T1000 (cell line): ENCODE measurements at places on chromosomes 6 and 20.
A peak's percentile ranks its signal among the peaks of the same experiment; 100 is the strongest.

DNA sequence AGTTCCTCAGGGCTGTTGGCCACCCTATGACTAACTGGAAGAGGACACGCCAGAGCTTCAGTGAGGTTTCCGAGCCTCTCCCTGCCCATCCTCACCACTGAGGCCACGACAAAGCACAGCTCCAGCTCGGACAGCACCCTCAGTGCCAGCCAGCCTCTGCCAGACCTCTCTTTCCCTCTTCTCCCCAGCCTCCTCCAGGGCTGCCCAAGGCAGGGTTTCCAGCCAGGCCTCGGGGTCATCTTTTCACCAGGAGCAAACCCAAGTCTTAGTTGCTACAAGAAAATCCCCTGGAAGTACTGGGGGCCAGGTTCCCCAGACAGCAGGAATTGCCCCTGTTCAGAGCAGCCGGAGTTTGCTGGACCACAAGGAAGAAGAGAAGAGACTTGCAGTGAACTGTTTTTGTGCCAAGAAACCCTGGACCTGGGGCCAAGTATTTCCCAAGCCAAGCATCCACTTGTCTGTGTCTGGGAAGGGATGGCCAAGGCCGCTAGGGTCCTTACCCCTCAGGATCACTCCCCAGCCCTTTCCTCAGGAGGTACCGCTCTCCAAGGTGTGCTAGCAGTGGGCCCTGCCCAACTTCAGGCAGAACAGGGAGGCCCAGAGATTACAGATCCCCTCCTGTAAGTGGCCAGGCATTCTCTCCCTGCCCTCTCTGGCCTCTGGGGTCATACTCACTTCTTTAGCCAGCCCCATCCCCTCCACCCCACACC lies 41.6 kb downstream of the PLAGL2 start:
- no peak for DNase-seq

DNA sequence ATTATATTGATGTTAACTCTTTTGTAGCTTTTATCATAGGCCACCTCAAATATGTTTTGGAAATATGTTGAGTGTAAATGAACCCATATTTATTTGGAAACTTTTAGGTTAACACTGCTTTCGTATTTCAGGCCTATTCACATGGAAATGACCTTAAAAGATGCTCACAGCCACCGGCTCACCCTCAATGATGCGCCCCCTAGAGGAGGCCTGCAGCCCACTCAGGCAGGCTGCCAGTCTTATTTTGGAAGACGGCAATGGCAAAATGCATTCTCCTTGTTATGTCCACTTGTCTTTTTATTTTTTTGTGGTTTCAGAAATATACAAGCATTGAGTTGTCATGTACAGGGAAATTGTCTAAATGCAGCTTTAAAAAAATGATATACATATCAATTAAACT lies 869.7 kb downstream of the PHF3 start:
- DNase-seq = no peak

DNA sequence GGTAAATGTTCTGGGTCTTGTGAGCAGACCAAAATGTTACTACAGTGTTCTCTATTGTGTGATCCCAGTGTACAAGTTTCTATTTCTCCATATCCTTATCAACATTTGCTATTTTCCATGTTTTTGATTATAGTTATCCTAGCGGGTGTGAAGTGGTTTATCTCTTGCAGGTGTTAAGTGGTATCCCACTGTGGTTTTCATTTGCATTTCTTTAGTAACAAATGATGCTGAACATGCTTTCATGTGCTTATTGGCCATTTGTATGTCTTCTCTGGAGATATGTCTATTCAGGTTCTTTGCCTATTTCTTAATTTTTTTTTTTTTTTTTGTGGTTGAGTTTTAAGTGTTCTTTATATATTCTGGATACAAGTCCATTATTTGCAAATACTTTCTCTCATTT lies 35.5 kb downstream of the NSFL1C start:
- DNase-seq = no peak

- DNase-seq = no peak
Observed at GRCh38 chr20:5668529-5668868, 81.7 kb upstream of the SHLD1 start.

GRCh38 chr6:129845696-129846095 lies 15.4 kb downstream of the TMEM244 start:
- DNase-seq = no peak

DNA sequence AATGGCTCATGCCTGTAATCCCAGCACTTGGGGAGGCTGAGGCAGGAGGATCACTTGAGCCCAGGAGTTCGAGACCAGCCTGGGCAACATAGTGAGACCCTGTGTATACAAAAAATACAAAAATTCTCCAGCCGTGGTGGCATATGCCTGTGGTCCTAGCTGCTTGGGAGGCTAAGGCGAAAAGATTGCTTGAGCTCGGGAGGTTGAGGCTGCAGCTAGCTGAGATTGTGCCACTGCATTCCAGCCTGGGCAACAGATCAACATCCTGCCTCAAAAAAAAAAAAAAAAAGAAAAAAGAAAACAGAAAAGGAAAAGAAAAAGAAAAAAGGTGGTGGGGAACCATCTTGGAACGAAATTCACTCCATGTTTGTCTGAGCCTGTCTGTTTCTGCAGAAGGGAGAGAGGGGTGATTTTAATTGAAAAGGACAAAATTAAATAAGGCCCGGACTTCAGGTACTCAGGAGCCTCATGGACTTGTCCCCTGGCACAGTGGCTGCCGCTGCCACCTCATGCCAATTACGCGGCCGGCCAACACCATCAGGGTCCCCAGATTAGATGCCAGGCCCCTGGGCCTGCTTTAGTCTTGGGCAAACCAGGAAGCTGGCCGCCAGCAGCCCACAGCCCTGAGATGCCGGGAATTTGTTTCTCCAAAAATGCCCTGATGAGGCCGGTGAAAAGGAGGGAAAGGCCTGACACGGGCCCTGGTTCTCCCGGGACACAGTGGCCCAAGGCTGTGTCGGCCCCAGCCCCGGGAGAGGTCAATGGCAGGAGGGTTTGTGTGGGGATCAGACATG lies 37.8 kb upstream of the STX16 start:
- DNase-seq = no peak

DNA sequence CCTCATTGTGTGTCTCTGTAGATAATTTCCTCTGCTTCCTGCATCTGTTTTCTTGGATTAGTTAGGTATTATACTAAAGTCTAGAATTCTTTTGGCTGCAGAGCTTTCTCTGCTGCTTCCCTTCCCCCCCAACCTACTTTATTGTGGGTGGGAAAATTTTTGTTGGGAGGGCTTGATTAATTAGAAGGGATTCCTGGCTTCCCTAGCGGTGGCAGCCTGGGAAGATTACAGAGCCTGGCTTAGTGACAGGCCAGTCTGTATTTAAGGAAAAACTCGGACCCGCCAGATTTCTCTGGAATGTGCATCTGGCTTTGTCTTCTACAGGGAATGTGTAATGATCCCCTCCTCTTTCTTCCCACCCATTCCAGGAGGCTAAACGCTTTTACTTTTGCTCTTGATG lies 31.2 kb downstream of the SLX4IP start:
- DNase-seq = no peak

DNA sequence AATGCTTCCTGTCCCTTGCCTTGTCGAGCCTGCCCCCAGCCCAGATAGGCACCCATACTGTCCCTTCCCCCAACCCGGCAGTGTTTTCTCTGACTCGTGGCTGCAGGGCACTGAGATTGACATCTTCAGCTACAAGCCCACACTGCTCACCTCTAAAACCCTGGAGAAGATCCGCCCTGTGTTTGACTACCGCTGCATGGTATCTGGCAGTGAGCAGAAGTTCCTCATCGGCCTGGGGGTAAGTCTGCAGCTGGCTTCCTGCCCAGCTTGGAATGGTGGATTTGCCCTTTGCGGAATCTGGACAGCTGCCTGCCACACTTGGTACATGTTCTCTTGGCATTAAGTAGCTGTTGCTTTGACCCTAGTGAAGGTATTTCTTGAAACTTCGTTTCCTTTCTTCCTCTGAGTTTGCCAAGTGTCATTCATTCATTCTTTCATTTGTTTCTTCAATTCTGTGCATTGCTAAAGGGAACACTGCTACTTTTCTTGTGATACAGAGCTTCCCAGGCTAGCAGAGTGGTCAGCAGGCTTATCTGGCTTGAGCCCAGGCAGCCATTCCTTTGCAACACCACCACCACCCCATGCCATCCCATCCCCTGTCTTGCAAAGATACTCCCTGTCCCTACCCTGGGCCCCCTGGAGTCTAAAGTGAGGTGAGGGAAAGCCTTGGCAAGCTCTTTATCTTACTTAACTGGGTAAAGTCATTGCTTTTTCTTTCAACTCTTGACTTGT lies 26.2 kb downstream of the CCDC167 start:
- DNase-seq = peak; percentile 67

GRCh38 chr6:120274547-120274946 lies 925.0 kb upstream of the MAN1A1 start:
- no peak for DNase-seq

- DNase-seq = no peak
Observed at GRCh38 chr6:164016056-164016455, 601.5 kb downstream of the QKI start.

- no peak for DNase-seq
Observed at GRCh38 chr20:52748285-52748932, 223.7 kb upstream of the TSHZ2 start.

DNA sequence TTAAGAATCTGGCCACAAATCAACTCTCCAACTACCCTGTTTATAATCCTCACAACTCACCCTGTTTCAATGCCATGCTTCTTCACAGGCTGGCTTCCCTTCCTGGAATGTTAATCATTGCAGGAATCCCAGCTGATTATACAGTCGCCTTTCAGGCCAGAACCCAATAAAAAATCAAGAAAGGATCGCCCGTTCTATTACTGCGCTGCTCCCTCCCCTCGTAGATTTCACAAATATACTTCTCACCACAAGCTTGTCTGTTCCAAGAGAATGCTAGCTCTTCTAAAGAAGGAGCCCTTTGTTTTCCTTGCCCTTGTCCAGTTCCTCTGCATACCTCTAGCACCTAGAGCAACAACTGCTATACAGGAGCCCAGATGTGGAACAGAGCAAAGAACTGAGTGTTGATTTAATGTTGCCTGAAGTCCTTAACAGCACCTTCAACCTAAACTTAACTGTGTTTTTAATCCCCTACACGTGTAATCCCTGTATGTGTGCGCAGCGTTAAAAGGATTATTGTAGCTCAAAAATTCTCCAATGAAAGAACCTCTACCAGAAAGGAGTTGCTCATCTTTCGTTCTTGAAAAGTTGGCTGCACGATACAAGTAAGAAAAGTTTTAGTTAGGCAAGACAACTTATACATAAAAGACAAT lies 988 bp downstream of the ECHDC1 start:
- DNase-seq = no peak

DNA sequence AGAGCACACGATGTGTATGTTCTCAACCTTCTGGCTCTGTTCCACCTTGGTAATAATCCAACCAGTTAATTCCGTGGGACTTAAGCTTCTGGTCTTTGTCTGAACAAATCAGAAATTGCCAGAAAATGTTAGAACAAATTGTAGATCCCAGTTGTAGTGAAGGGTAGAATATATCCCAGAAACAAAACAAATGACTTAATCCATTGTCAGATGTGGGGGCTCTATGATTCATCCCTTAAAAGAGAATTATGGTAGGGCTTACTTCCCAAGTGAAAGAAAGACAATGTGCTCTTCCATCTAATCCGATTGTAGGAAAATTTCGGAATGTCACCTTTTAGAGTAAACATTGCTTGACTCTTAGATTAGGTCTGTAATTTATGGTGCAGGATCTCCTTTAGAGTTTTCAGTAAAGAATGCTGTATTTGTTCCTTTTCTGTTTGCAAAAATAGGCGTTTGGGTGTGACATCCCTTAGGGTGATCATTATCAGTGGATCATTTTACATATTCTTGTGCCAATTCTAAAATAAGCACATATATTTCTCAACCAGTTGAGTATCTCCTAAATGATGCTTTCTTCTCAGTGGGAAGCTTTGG lies 234.5 kb upstream of the ZNF217 start:
- peak; percentile 44 for DNase-seq

DNA sequence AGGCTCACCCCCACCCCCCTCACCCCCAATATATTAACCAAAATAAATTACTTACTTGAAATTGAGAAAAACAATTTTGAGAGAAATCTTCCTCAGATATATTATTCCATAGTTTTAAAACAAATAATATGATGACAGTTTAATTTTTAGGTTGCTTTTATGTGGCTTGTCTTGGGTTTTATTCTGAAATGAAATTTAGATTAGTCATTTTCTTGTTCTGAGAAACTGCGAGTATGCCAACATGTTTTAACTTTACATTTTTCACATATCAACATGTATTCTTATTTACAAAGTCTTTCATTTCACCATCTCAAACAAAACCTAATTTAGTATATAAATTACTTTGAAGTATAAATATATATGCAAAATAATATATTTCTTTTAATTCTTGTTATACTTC lies 11.1 kb downstream of the REV3L start:
- no peak for DNase-seq

GRCh38 chr20:47273591-47274235 lies 82.8 kb downstream of the ZMYND8 start:
- no peak for DNase-seq

DNA sequence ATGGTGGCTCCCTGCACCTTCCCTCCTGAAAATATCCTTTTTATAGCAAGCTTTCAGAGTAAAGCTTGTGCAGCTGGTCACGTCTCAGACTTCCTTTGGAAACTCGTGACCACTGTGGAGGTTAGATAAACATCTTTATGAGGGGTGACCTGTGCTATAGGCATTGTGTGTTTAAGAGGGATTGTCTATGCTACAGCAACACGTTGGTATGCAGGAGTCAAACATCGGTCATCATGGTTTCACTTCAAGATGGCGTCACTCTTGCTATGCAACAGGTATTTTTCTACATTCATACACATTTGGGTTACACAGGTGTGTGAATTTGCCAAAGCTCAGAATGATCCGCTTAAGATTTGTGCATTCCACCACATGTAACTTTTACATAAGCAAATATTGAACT lies 14.6 kb upstream of the BLCAP start:
- DNase-seq = peak; percentile 24

DNA sequence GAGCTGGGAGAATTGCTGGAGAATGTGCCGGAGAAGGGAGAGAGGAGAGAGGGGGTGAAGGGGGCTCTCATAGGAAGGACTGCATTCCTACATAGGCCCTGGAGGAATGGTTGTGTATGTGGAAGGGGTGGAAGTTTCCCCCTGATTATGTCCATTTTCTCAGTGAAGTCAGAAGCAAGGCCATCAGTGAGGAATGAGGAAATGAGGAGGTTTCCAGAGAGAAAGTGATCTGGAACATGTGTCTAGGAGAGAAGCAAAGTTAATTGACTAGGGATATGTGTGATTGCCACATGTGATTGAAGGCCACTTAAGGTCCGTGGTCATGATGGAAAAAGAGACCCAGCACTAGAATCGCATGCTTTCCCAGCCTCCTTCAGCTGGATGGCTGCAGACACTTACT lies 42.3 kb downstream of the TBPL1 start:
- no peak for DNase-seq

GRCh38 chr6:40710626-40711330 lies 123.6 kb upstream of the LRFN2 start:
- DNase-seq = no peak

- DNase-seq = no peak
Observed at GRCh38 chr20:33765099-33765498, 33.3 kb downstream of the ZNF341 start.

GRCh38 chr6:130453230-130453629 lies 87.4 kb downstream of the TMEM200A start:
- DNase-seq = no peak

GRCh38 chr20:51815383-51816076 lies 13.2 kb upstream of the SALL4 start:
- DNase-seq = no peak

- DNase-seq = no peak
Observed at GRCh38 chr6:134168590-134169208, 116.3 kb upstream of the SLC2A12 start.

- peak; percentile 33 for DNase-seq
Observed at GRCh38 chr6:92577077-92577719, 842.2 kb downstream of the EPHA7 start.

GRCh38 chr6:52617087-52617486 lies 40.2 kb upstream of the TRAM2 start:
- no peak for DNase-seq
